ENCODE measurements at places on chromosomes 12 and 14. TPM values are rescaled to one million over a fixed set of nuclear protein-coding genes. Genes with fewer than 3 reads are reported as not detected.

KRT81 gene
- not detected for total RNA-seq

GLIPR1L1 gene
- not detected for total RNA-seq

LRRC9 gene
- total RNA-seq, result 5.1 TPM

GZMH gene
- total RNA-seq, result not detected

C1RL gene
- total RNA-seq, result 87.7 TPM

ORAI1 gene
- total RNA-seq, result 17.4 TPM

MMP19 gene
- 44.6 TPM for total RNA-seq

BCL2L14 gene
- 94.8 TPM for total RNA-seq

NANOG gene
- not detected for total RNA-seq

TAS2R20 gene
- total RNA-seq, result 5.2 TPM

IRAK4 gene
- total RNA-seq, result 44.6 TPM

TBC1D30 gene
- 7.8 TPM for total RNA-seq

DNA sequence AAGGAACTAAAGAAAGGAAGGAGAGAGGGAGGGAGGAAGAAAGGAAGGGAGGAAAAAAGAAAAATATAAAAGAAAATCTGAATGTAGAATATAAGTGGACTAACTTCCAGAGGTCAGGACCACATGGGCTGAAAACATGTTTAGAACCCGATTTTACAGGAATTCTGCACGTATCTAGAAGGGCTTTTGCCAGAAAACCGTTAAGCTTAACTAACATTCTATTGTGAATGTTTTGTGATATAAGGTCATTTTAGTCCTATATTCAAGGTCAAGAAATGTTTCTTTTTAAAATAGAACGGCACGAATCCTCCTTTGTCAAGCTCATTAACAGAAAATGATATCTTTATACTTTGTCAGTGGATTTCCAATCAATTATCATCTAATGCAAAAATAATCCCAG is 13.1 kb downstream of the PTCSC3 start:
- H3K27me3 ChIP-seq, result no peaks in the 10 kb centered on the region
- DNase-seq, result no peak
- H3K4me1 ChIP-seq, result no peaks in the 10 kb centered on the region

- no peaks in the 10 kb centered on the region for H3K4me1 ChIP-seq
- no peaks in the 10 kb centered on the region for H3K27me3 ChIP-seq
- DNase-seq, result no peak
- H3K27ac ChIP-seq, result no peak overlapping the region
- no peak overlapping the region for H3K4me3 ChIP-seq
Measured at GRCh38 chr12:76781321-76781720, 17.4 kb downstream of the ZDHHC17 start.

DNA sequence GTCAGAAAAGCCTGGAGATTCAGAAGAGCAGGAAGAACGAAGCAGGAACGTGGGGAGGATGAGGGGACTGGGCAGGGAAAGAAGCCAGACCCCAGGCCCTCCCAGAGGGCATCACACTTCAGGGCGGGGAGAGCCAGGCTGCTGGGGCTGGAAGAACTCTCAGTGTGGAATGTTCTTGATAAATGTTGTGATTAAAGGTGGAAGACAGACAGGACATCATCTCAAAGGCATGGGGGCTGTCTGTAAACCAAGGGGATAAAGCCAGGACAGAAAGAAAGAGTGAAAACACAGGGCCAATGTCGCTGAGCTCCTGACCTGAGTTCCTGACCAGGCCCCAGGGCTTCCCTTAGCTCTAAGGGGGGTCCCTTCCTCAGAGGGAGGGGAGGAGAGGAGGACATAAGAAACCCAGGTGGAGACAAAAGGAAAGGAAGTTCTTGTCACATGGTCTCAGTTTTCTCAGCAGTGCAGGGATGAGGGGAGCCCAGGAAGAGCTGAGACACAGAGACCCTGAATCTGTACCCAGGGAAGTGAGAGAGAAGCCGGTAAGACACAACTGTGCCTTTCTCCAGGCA is 56.3 kb downstream of the SETD3 start:
- H3K27me3 ChIP-seq, result no peaks in the 10 kb centered on the region
- no peaks in the 10 kb centered on the region for H3K4me1 ChIP-seq
- no peak overlapping the region for H3K4me3 ChIP-seq
- no peak for DNase-seq
- H3K36me3 ChIP-seq, result no peaks in the 10 kb centered on the region

DNA sequence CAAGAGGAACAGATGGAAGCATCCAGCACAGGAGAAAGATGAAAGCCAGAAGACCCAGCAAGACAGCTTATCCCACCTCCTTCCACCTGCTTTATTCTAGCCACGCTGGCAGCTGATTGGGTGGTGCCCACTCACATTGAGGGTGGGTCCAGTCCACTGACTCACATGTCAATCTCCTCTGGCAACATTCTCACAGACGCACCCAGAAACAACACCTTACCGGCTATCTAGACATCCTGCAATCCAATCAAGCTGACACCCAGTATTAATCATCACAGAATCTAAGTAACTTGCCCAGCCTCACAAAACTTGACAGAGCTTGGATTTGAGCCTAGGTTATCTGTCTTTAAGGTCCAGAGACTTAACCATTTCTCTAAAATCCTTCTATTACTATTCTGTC is 208.9 kb downstream of the PAH start:
- DNase-seq, result no peak
- no peaks in the 10 kb centered on the region for H3K27me3 ChIP-seq
- no peak overlapping the region for H3K27ac ChIP-seq

DNA sequence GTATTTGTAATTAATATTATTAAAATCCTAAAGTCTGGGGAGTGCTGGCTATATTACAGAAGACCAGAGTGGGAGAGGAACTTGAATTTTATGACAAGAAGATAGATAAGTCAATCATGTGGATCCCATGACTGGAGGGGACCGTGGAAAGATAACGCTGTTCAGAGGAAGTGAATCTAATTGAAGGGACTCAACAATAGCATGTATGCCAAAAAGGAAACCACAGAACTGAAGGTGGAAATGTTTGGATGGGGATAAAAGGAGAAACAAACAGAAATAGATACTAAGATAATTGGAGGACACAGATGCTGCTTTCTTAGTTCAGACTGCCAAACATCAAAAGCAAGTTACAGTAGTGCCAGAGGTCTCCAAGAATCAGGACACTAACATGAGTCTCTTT is 21.1 kb downstream of the OR6J1 start:
- peaks cover under 1% of the 10 kb centered on the region for H3K4me1 ChIP-seq
- H3K36me3 ChIP-seq, result no peaks in the 10 kb centered on the region
- H3K27ac ChIP-seq, result no peak overlapping the region
- no peak overlapping the region for H3K4me3 ChIP-seq
- DNase-seq, result no peak
- H3K27me3 ChIP-seq, result no peaks in the 10 kb centered on the region

- no peak overlapping the region for H3K4me3 ChIP-seq
- DNase-seq, result no peak
- H3K36me3 ChIP-seq, result no peaks in the 10 kb centered on the region
Measured at GRCh38 chr14:28577711-28578131, 188.9 kb upstream of the FOXG1 start.

DNA sequence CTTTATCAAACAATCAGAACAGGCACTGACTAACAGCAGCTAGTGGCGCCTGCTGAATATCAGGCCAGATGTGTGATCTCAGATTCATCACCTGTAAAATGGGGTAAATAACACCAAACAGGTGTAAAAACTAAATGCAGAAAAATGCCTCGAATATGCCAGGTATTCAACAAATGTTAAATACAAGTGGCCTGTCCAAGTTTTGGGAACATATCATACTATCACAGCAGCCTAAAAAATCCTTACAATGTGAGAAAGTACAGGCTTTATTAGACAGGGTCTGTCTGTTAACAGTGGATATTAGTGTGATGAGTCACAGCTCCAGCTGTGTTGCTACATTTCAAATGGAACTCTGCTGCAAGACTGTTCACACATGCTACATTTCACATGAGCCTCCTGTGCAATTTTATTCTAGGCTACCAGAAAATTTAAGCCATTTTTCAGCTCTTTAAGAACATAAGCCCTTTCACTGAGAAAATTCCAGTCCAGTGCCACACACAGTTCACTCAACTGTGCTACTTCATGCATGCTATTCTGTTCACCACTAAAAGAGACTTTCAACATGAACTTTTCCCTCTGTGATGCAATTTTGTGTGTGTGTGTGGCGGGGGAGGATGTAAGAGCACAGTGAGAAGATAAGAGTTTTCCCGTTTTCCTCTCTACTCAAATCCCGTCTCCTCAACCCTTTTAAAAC is 56.7 kb downstream of the MSRB3 start:
- H3K27me3 ChIP-seq, result no peaks in the 10 kb centered on the region
- no peak for DNase-seq
- no peak overlapping the region for H3K4me3 ChIP-seq
- no peak overlapping the region for H3K27ac ChIP-seq
- H3K36me3 ChIP-seq, result no peaks in the 10 kb centered on the region

GRCh38 chr12:99977550-99977949 is 7.2 kb downstream of the ANKS1B start:
- no peak overlapping the region for H3K4me3 ChIP-seq
- no peak overlapping the region for H3K27ac ChIP-seq
- no peak for DNase-seq
- no peaks in the 10 kb centered on the region for H3K36me3 ChIP-seq
- H3K4me1 ChIP-seq, result no peaks in the 10 kb centered on the region

DNA sequence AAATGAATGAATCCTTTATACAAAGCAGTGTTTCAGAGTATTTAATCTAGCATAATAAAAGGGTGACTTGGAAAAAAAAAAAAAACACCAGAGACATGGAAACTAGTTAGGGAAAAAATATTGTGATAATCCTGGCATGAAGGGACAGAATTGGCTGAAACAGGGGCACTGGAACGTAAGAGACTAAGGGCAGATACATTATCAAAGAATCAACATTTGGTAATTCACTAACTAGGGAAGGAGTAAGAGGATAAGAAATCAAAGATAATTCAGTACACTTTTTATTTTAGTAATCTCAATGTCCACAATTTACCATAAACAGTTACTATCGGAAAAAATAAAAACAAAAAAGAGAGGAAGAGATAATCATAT is 18.2 kb downstream of the PYM1 start:
- no peak overlapping the region for H3K4me3 ChIP-seq
- no peaks in the 10 kb centered on the region for H3K27me3 ChIP-seq
- no peak for DNase-seq
- H3K27ac ChIP-seq, result no peak overlapping the region
- no peaks in the 10 kb centered on the region for H3K4me1 ChIP-seq

- no peaks in the 10 kb centered on the region for H3K27me3 ChIP-seq
- DNase-seq, result no peak
Measured at GRCh38 chr14:36514278-36515104, 5.5 kb downstream of the NKX2-1 start.

DNA sequence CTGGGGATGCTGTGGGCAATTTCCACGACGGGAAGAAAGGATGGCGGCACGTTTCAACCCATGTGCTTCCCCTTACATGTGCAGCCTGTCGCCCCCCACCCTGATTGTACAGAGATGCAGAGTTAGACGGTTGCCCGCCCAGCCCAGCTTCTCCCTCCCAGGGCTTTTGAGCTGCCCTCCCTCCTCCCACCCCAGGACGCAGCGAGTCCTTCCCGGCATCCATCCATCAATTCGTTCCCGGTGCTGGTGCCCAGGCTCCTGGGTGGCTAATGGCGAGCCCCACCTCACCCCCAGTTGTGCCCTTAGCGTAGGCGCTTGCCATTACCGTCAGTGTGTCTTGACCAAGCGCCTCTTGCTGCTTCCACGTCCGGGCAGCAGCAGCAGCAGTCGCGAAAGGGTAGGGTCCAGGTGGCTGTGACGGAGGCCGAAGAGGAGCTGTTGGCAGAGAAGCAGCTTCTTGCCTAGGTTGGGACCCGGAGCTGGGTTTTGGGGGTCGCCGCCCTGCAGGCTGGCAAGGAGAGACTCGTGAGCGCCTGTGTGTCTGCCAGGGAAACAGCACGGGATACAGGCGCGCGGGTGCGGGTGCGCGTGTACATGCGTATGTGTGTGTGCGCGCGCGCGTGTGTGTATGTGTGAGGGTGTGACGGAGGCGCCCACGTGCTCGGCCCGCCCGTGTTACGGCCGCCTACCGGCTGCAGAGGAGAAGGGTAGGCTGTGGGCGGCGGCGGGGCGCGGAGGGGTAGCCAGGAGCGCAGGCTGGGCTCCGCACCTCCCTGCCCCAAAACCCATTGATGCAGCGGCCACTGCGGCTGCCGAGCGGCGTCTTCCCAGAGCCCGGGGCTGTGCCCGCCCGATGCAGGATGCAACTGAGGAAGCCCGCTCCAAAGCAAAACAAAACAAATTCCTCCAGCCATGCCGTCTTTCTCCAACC is at the start of gene SLC6A15:
Gene SLC6A15 (minus strand): TSS at position 602 of the 931 bp plus-strand sequence. CDS start 20,679 bp downstream, outside the sequence.
- DNase-seq, result peak; percentile 53
- H3K27ac ChIP-seq, result no peak within 1 kb of the TSS
- peak within 1 kb of the TSS; percentile 45 for H3K4me3 ChIP-seq
- no peaks in the 10 kb centered on the region for H3K27me3 ChIP-seq
- no peaks in the 10 kb centered on the region for H3K36me3 ChIP-seq

GRCh38 chr12:46388427-46389021 is 16.0 kb upstream of the SLC38A2 start:
- no peak overlapping the region for H3K4me3 ChIP-seq
- no peaks in the 10 kb centered on the region for H3K36me3 ChIP-seq
- peak overlapping the region; percentile 7 for H3K27ac ChIP-seq

- H3K4me3 ChIP-seq, result no peak overlapping the region
- DNase-seq, result no peak
- no peaks in the 10 kb centered on the region for H3K4me1 ChIP-seq
- H3K27me3 ChIP-seq, result no peaks in the 10 kb centered on the region
Measured at GRCh38 chr12:66508025-66508424, 170.9 kb downstream of the GRIP1 start.
